PC-9 (cell line): ENCODE measurements at places on chromosomes 12 and 14. TPM values are rescaled to one million over a fixed set of nuclear protein-coding genes. Genes with fewer than 3 reads are reported as not detected.

GRCh38 chr14:33563191-33563900, 387.5 kb downstream of the EGLN3 start:
- H3K4me1 ChIP-seq, result peaks cover 17% of the 10 kb centered on the region
- H3K27me3 ChIP-seq, result no peaks in the 10 kb centered on the region
- DNase-seq, result no peak
- H3K4me3 ChIP-seq, result no peak overlapping the region
- H3K36me3 ChIP-seq, result no peaks in the 10 kb centered on the region
- H3K27ac ChIP-seq, result no peak overlapping the region

DERA gene
- total RNA-seq, result 67.3 and 67.6 TPM in 2 replicates

- no peaks in the 10 kb centered on the region for H3K36me3 ChIP-seq
- H3K27me3 ChIP-seq, result no peaks in the 10 kb centered on the region
- no peak overlapping the region for H3K4me3 ChIP-seq
- no peak overlapping the region for H3K27ac ChIP-seq
Measured at GRCh38 chr12:74794522-74794921, 256.9 kb downstream of the ATXN7L3B start.

DNA sequence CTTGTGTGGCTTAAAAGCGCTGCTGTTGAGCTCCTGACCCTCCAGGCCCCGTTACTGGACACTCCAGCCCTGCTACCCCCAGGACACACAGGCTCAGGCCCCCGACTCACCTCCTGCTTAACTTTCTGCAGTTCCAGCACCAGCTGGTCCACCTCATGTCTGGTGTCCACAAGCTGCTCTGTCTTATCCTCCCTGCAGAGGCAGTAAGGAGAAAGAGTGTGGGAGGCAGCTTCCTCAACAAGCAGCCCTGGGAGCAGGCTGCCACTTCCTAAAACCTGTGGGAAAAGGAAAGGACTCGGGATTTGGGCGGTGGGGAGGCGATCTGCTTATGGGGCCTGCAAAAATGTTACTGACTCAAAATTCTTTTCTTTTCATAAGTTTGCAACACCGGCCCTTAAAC, 79.2 kb downstream of the CCDC88C start:
- no peak for DNase-seq
- no peaks in the 10 kb centered on the region for H3K4me1 ChIP-seq
- H3K36me3 ChIP-seq, result no peaks in the 10 kb centered on the region

SDR9C7 gene
- total RNA-seq, result not detected in 2 replicates

CCDC88C gene
- 7.4 and 10.4 TPM in 2 replicates for total RNA-seq

GRCh38 chr14:96120941-96121340, 81.8 kb downstream of the C14orf132 start:
- no peak overlapping the region for H3K4me3 ChIP-seq
- no peaks in the 10 kb centered on the region for H3K36me3 ChIP-seq
- H3K27ac ChIP-seq, result peak overlapping the region; percentile 93
- no peak for DNase-seq
- no peaks in the 10 kb centered on the region for H3K27me3 ChIP-seq

DNA sequence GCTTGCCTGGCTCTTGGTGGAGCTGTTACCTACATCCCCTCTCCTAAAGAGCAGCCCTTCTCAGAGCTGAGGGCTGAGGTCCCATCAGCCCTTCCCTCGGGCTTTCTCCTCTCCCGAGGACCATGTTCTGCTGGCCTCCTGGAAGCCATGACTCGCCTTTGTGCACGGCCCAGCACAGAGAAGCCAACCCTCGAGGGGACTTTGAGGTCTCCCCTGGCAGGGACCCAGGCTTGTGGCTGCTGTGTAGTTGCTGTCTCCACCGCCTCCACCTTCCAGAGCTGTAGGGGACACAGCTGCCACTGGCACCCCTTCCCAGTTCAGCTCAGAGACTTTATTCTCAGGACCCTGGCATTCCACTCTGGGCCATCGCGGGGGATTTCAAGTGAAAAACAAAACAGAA, 22.9 kb upstream of the CCND2 start:
- DNase-seq, result no peak
- no peak overlapping the region for H3K27ac ChIP-seq
- H3K4me1 ChIP-seq, result no peaks in the 10 kb centered on the region
- peaks cover 91% of the 10 kb centered on the region for H3K27me3 ChIP-seq
- H3K36me3 ChIP-seq, result no peaks in the 10 kb centered on the region

DNA sequence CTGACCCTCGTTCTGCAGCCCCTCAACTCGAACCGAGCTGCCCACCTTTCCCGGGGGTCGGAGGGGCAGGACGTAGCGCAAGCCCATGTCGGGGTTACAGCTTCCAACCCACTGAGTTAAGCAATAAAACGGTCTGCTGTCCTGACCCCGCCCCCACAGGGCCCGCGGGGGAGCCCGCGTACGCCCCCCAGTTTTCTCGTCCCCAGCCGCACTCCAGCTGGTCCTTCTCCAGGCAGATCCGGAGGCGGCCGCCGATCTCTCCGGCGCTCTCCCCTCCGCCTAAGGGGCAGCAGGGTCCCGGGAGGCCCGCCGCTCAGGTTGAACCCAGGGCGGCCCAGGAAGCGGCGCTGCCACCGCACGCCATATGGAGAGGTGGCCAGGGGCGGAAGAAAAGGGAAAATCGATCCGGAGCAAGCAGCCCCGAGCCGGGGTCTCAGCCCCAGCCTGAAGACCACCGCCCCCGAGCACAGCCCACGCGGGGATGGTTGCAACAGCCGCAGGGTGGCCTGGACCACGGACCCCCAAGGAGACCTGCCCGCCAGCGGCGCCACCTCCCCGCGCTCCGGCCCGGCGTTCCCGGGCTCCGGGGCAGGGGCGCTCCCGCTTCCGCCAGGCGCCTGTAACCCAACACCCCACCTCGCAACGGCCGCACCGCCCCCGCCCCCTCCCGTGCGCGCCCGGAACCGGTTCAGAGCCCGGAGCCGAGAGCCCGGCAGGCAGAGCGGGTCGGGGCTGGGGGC, 760 bp downstream of the ACTN1 start:
- H3K27me3 ChIP-seq, result no peaks in the 10 kb centered on the region
- peaks cover 32% of the 10 kb centered on the region for H3K36me3 ChIP-seq
- H3K4me1 ChIP-seq, result peaks cover 47% of the 10 kb centered on the region
- H3K27ac ChIP-seq, result peak overlapping the region; percentile 93

IL23A gene
- 2.9 and 3.0 TPM in 2 replicates for total RNA-seq

- peaks cover 96% of the 10 kb centered on the region for H3K27me3 ChIP-seq
- H3K4me3 ChIP-seq, result no peak overlapping the region
- no peaks in the 10 kb centered on the region for H3K36me3 ChIP-seq
- no peak overlapping the region for H3K27ac ChIP-seq
- no peaks in the 10 kb centered on the region for H3K4me1 ChIP-seq
Measured at GRCh38 chr12:2092890-2093289, 40.1 kb downstream of the CACNA1C start.

VPS33A gene
- 18.1 and 20.2 TPM in 2 replicates for total RNA-seq

- H3K4me1 ChIP-seq, result no peaks in the 10 kb centered on the region
- no peak for DNase-seq
- no peak overlapping the region for H3K27ac ChIP-seq
- no peaks in the 10 kb centered on the region for H3K27me3 ChIP-seq
Measured at GRCh38 chr14:25607192-25607591, 557.2 kb upstream of the STXBP6 start.

IL26 gene
- not detected in 2 replicates for total RNA-seq

NOS1 gene
- total RNA-seq, result not detected in 2 replicates

DNA sequence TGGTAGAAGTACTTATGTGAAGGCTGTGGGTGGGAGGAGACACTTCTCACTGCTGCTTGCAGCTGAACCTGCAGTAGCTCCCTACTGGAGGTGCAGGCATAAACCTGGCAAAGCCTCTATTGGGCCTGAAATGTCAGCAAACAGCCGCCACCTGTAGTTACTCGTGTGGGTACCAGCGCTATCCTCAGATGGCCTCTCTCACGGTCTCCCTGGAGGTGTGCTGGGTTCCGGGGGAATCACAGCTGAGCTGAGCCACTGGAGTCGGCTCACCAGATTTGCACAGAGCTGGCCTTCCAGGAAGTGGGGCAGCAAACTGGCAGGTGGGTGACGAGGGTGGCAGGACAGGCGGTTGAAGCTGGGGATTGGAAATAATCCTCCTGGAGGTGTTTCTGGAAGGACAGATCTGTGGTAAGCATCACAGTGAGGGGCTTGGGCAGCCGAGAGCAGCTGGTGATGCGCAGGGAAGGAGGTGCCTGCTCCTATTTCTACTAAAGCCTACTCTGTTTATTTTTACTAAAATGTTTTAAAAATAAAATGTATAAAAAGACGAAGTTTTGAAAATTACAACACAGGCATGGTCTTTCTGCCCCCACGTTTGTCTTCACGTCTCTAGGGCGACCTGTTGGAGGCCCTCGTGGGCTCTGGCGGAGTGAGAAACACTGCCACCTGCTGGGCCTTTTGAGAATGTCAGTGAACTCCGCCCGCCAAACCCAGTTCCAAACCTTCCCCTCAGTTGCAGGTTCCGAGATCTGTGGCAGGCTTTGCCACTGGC, 67.8 kb upstream of the PLEKHG3 start:
- no peak overlapping the region for H3K4me3 ChIP-seq
- no peak for DNase-seq
- H3K27me3 ChIP-seq, result no peaks in the 10 kb centered on the region
- H3K4me1 ChIP-seq, result peaks cover 34% of the 10 kb centered on the region

DNA sequence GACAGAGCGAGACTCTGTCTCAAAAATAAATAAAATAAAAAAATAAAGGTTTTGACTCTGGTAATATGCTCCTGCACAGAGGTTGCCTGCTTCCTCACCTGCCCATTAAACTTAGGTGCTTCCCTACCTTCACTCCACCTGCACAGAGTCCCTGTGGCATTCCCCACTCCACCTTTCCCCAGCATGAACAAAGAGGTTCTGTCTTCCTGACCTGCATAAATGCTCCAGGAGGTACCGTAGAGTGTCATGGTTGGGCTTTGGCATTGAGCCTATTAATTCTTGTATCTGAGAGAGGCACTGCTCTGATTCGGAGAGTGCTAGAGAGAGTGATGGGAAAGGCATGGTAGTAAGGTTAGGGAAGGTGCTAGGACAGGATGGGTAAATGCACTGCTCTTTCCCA, 6.3 kb downstream of the ARHGAP9 start:
- no peak overlapping the region for H3K4me3 ChIP-seq
- H3K27ac ChIP-seq, result no peak overlapping the region
- no peak for DNase-seq
- H3K4me1 ChIP-seq, result no peaks in the 10 kb centered on the region
- H3K36me3 ChIP-seq, result no peaks in the 10 kb centered on the region

GRCh38 chr12:54221402-54221984, 32.7 kb upstream of the SMUG1 start:
- H3K27me3 ChIP-seq, result no peaks in the 10 kb centered on the region
- peaks cover 9% of the 10 kb centered on the region; the same call in 1 of the 2 replicates for H3K4me1 ChIP-seq
- no peak overlapping the region for H3K4me3 ChIP-seq
- DNase-seq, result no peak
- no peak overlapping the region for H3K27ac ChIP-seq
- H3K36me3 ChIP-seq, result no peaks in the 10 kb centered on the region

- no peaks in the 10 kb centered on the region for H3K36me3 ChIP-seq
- H3K4me1 ChIP-seq, result no peaks in the 10 kb centered on the region
- H3K27me3 ChIP-seq, result no peaks in the 10 kb centered on the region
Measured at GRCh38 chr12:16189849-16190248, 87.6 kb downstream of the SLC15A5 start.

DNA sequence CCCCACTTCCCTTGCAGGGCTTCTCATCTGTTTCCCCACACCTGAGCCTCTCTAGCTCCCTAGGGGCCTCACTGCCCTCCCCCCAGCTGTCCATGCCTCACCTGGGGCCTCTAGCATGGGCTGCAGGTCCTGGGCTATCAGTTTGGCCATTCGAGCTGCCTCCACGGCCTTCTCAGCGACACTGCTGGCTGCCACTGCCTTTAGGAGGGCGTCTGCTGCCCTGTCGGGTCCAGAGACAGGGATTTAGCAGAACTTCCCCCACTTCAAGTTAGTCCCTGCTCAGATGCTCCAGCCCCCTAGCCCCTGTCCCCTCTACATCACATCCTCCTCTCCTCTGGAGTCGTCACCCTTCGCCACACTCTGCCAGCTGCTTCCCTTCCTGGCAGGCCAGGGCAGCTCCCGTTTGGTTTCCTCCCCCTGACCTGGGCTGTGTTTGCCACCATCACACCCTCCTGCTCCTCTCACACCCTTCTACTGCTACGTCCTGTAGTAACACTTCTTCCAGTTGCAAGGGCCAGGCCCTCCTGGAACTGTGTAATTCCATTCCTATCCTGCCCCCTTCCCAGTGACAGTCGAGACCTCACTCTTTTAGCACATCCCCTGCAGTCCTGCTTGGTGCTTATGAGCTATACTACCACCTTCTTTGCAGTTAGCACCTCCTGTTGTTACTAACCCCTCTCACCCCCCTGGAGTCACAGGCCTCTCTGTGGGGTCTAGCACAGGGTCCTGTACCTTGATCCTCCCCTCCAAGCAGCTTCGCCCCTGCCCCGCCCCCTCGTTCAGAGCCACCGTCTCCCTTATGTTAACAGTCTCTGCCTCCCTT, 4.3 kb upstream of the AP1G2 start:
- H3K4me1 ChIP-seq, result peaks cover 20% of the 10 kb centered on the region
- H3K4me3 ChIP-seq, result no peak overlapping the region
- no peaks in the 10 kb centered on the region for H3K36me3 ChIP-seq

GRCh38 chr12:5200278-5201087, 156.8 kb downstream of the KCNA5 start:
- H3K27ac ChIP-seq, result no peak overlapping the region
- no peaks in the 10 kb centered on the region for H3K4me1 ChIP-seq
- H3K4me3 ChIP-seq, result no peak overlapping the region
- no peaks in the 10 kb centered on the region for H3K36me3 ChIP-seq
- peaks cover 4% of the 10 kb centered on the region; the same call in 1 of the 2 replicates for H3K27me3 ChIP-seq
- DNase-seq, result peak; percentile 26

- DNase-seq, result no peak
- H3K27me3 ChIP-seq, result no peaks in the 10 kb centered on the region
- no peak overlapping the region for H3K27ac ChIP-seq
- H3K4me3 ChIP-seq, result no peak overlapping the region
Measured at GRCh38 chr14:34710744-34711143, 3.6 kb downstream of the CFL2 start.

DNA sequence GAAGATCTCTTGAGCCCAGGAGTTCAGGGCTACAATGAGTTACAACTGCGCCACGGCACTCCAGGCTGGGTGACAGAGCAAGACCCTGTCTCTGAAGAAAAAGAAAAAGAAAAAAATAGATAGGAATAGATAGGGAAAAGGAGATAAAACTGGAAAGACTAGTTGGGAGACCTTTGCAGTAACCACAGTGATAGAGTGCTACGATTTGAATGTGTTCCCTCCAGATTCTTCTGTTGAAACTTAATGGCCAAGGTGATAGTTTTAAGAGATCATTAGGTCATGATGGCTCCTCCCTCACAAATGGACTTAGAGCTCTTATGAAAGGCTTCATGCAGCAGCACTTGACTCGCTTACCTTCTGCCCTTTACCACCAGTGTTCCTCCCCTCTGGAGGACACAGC, 13.5 kb upstream of the ATF1 start:
- no peaks in the 10 kb centered on the region for H3K27me3 ChIP-seq
- 0 out of 2 replicates have a peak, but pooled peaks cover 3% of the 10 kb centered on the region for H3K36me3 ChIP-seq
- no peak overlapping the region for H3K4me3 ChIP-seq
- H3K4me1 ChIP-seq, result no peaks in the 10 kb centered on the region
- no peak overlapping the region for H3K27ac ChIP-seq
